ENCODE measurements at places on chromosomes 2 and 18.

- DNase-seq = no peak
These were observed 644.9 kb upstream of the FANCL start for GRCh38 chr2:58886009-58886408.

DNA sequence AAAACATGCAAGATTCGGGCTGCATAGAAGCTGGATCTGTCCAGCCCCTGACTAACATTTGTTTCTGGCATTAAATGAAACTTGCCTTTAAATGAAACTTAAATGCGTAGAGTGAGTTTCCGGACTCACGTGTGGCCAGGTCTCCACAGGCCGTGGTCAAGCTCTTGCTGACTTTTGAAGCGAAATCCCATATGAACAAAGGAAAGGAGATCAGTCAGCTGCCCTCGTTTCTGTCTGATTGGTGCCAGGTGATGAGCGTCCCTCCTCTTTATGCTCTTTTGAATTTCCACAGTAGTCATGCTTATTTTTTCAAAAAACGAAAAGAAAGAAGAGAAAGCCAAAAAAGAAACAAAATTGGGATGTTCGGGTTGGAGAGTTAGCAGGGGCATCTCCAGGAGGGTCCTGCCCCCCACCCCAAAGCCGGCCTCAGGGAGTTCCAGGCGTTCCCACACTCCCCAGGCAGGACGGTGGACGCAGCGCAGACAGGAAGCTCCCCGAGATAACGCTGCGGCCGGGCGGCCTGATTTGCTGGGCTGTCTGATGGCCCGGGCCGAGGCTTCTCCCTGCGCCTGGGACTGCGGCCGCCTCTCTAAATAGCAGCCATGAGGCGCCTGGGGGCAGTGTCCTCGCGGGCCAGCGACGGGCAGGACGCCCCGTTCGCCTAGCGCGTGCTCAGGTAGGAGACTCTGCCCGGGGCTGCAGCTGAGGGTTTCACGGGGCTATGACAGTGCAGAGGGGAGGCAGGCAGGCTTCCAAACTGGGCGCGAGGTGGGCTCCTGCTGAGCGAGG, at the start of gene COLEC11:
Gene COLEC11 (plus strand): TSS at position 620 of the 789 bp plus-strand sequence. CDS start 9,229 bp downstream, outside the sequence.
- DNase-seq = no peak

- DNase-seq = no peak
These were observed 197.9 kb downstream of the NEDD4L start for GRCh38 chr18:58241877-58242276.

DNA sequence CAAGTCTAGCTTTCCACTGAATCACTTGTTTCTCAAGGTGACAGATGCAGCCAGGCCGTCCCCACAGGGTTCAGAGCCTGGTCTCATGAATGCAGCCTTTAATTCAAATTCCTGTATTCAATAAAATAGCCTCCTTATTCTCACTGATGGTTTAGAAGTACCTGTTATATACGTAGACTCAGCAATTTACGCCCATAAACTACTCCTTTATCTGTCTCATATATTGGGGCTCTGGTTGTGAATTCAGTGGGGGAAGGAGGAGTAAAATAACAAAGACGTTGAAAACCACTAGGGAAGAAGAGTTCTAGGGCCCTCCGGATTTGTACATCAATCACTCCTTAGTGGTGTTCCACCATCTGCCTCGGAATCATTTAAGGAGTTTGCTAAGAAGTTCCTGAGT, 1.7 kb downstream of the OBSL1 start:
- no peak for DNase-seq

DNA sequence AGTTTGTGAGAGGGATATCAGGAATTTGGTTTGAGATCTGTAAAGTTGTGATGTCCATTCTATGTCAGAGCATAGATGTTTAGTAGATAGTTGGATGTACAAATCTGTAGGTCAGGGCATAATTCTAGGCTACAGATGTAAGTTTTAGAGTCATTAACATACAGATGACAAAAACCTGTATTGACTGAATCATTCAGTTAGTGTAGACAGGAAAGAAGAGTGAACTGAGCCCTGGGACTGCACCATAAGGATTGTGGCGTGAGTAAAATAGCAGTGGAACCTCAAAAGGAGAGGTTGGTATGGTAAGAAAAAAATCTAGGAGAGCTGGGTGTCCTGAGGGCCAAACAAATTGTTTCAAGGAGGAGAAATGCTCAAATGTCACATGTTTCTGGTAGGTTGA, 73.1 kb upstream of the RPRM start:
- no peak for DNase-seq

GRCh38 chr2:136214307-136215200, 96.6 kb upstream of the CXCR4 start:
- no peak for DNase-seq

GRCh38 chr2:83967854-83968253, 491.2 kb downstream of the SUCLG1 start:
- no peak for DNase-seq

- DNase-seq = no peak
These were observed 84.7 kb downstream of the GLI2 start for GRCh38 chr2:120820263-120820952.

- DNase-seq = no peak
These were observed 1.2 kb downstream of the BABAM2 start for GRCh38 chr2:27891673-27892105.

DNA sequence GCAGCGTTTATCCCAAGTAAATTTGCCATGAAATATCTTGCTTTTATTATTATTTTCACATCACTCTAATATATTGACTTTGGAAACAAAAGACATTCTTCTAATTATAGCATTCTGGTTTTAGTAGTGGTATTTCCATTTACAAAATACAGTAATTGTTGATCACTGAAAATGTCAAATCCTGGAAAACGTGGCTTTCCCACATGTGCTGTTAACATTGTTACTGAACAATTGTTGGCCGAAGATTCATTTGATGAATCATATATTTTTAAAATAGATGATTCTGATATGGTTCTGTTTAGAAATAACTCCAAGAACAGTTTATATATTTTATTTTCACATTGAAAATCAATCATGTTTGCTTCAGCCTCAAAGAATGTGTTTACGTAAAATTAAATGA, 32.9 kb downstream of the SP140 start:
- DNase-seq = no peak

- DNase-seq = no peak
These were observed 185.6 kb upstream of the COPS8 start for GRCh38 chr2:236899950-236900640.

DNA sequence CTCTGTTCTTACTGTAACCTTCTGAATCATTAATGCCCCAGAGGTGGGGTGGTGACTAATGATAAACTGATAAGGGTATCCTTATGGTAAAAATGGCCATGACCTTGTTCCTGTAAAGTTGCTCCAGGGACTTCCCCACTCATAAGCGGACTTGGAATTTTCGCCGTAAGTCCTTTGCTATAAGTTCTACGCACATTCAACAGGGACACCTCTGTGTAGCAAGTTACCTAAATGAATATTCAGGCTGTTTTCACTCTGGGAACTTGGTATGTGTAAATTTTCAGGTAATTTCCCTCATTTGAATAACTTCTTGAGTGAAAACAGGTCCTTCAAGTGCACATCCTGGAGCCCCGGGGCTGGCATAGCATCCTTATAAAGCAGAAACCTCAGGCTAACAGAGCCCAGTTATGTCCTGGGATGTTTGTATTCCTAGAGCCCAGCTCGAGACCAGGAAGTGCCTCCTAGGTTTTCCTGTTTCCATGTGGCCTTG, 9.4 kb upstream of the AGFG1 start:
- DNase-seq = no peak

DNA sequence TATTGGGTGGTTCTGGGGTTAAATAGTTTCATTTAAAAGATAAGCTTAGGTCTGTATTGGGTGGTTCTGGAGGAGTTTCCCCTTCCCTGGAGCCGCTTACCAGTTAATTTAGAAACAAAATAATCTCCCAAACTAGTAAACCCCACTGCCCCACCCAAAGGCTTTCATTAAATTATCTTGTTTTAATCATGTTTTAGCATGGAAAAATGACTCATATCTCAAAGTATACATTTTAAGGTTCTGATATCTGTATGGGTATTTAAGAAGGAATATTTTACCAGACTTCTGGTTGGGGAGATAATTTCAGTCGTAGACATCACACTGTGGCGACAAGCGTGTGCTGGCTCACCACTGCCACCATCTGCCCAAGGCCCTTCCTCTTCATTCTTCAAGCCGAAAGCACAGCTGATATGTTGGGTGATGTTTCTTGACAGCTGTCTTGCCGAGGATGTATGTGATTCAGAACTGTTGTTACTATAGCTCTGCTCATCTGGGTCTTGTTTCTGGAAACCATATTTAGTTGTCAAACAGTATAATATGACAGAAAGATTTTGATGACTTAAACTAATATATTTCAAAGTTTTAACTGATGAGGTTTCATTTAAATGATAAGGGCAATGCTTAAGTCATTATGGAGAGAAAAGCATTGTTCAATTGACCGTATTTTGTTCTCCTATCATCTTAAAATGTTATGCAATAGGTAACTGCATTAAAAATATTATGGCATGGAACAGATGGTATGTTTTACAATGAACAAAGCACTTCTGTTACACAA, 5.1 kb downstream of the FIGLA start:
- no peak for DNase-seq

GRCh38 chr2:8564475-8564874, 117.4 kb upstream of the ID2 start:
- DNase-seq = no peak

GRCh38 chr2:169647496-169647895, 46.7 kb downstream of the CFAP210 start:
- DNase-seq = no peak

- no peak for DNase-seq
These were observed 93.4 kb downstream of the PARD3B start for GRCh38 chr2:204638471-204639194.

GRCh38 chr2:42794271-42795046, 2.1 kb upstream of the HAAO start:
- no peak for DNase-seq

DNA sequence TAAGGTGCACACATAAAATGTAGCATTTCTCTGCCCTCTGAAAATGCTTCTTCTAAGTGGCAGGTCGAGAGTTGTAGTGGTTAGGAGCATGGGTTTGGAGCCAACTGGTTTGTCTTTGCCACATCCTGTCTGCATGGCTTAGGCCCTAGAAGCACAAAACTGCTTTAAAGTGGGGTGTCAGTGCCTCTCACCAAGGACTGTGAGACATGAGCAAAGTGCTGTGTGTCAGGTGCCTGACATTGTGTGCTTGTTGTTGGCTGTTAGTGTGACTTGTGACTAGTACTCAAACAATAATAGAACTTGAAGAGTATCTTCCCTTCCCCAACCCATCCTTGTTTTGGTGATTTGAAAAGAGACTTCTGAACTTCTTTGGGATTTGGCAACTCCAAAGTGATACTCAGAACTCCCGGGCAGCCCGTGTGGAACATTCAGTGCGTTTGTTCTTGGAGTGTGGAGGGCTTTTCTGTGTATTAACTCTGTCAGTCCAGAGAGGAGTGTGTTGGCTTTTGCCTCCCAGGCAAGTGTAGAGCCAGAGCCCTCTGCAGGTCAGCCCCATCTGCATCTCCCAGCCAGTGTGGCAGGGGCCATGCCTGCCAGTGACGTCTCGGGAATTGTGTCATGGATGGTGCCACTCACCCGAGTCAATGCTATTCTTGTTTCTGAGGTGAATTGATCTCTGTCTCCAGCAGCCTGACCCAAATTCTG, 5.0 kb downstream of the MGAT5 start:
- no peak for DNase-seq

GRCh38 chr2:29397713-29398112, 282.5 kb downstream of the CLIP4 start:
- DNase-seq = no peak

DNA sequence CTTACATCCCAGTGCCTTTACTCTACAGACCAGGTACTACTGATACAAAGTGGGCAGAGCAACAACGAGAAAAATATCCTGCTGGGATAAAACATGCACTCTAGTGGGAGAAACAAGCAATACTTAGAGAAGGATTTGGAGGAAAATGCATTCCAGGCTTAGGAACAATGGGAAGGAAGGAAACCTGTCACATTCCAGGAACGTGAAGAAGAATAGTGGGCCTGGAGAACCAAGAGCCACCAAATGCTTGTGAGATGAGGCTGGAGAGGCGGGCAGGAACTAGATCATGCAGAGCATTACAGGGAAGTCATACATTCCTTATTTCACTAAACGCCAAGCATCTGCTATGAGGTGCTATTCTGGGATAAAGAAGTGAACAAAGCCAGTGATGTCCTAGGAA, 342.3 kb downstream of the DCC start:
- DNase-seq = no peak

GRCh38 chr18:59686260-59686659, 11.0 kb downstream of the CCBE1 start:
- no peak for DNase-seq

All from ascending aorta (tissue), 2 donors.